ENCODE measurements at places on chromosomes 2 and 18. TPM values are rescaled to one million over a fixed set of nuclear protein-coding genes. Genes with fewer than 3 reads are reported as not detected.

DNA sequence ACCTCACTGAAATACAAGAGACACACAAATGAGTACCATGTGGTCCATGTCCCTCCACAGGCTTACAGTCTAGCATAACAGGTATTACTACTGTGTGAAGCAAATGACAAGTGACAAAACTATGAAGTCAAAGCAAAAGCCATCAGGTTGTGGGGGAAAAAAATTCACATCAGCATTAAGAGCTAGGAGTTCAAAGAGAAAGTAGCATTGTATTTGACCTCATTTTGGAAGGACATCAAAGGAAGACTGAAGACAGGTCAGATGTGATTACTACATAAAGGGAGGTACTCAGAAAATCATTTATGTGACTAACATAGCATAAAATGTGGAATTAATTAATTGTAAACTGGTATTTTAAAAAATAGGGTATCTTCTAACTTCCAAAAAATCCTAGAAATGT is 224.2 kb downstream of the CDH2 start:
- no peak for DNase-seq

DNA sequence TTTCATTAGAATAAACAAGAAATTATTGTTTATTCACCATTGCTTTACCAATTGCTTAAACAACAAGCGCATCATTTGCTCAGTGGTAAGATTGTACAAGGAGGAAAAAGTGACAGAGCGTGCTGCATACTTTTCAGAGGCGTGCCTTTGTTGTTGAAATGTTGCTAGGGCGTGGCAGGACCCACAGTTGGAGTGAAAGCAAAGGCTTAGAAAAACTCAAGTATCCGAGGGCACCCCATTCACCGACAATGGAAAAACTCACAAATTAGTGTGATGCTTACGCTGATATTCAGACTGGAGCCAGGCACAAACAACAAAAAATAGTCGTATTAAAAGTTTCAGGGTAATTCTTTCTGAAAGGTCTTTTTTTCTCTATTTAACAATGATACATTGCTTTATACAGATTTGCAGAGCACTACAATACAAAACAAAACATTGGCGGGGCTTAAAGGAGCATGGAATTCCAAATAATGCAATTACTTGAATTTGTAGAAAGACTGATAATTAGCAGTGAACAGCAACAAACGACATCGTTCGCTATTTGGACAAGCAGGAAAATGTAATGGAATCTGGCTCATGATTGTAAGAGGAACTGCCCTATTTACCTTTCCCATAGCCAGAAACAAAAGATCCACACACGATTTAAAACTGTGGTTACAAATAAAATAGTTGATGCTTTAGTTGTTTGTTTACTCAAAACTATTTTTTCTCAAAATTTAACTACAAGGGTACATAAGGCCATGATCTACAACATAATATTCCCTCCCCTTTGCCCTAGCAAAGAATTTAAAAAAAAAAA is 37.8 kb upstream of the RTTN start:
- no peak for DNase-seq

Gene NCOA1
- total RNA-seq = 60.3 TPM

Gene NAT8
- total RNA-seq = 0.88 TPM
